ENCODE measurements at places on chromosomes 2 and 18.
A peak's percentile ranks its signal among the peaks of the same experiment; 100 is the strongest.

GRCh38 chr2:17879913-17880274 is 1.4 kb downstream of the KCNS3 start:
- DNase-seq, result no peak

GRCh38 chr2:40160751-40161218 is 291.1 kb downstream of the SLC8A1 start:
- DNase-seq, result no peak

DNA sequence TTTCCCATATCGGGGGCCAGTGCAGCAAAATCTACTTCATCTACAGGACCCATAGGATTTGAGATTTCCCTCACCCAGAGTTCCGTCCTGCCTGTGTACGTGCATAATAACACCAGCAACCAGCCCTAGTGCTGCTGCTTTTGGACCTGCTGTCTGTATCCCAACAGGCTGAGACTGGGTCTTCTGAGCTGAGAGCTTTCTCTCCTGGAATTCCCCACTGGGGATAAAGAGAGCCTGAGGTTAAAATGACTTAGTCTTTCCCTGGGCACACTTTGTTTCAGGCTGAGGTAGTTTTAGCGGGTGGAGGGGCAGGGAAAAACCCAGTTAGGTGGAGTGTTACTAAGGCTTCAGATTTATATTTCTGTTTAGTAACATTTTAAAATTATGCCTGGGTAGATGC is 62.5 kb downstream of the SERTAD2 start:
- no peak for DNase-seq

GRCh38 chr2:220835583-220835982 is 736.5 kb downstream of the EPHA4 start:
- DNase-seq, result no peak

DNA sequence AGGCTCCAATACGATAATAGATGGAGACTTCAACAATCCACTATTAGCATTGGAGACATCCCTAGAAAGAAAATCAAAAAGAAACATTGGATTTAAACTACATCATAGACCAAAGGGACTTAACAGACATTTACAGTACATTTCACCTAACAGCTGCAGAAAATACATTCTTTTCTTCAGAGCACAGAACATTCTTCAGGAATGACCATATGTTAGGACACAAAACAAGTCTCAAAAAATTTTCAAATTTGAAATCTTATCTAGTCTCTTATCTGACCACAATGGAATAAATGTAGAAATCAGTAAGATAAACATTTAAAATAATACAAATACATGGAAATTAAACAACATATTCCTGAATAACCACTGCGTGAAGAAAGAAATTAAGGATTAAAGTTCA is 68.7 kb downstream of the STRADB start:
- no peak for DNase-seq

DNA sequence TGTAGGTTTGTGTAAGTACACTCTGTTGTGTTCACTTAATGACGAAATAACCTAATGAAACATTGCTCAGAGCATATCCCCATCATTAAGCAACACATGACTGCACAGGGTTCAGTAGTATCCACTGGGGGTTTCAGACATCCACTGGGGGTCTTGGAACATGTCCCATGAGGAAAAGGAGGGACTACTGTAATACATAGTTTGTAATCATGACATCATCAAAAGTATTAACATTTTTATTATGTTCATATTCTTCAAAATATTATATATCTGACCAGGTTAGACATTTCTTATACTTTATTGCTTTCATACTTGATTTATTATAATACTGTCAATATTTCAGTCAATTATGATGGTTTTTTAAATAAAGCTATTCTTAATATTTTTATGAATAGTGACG is 54.4 kb upstream of the EMILIN2 start:
- DNase-seq, result no peak

DNA sequence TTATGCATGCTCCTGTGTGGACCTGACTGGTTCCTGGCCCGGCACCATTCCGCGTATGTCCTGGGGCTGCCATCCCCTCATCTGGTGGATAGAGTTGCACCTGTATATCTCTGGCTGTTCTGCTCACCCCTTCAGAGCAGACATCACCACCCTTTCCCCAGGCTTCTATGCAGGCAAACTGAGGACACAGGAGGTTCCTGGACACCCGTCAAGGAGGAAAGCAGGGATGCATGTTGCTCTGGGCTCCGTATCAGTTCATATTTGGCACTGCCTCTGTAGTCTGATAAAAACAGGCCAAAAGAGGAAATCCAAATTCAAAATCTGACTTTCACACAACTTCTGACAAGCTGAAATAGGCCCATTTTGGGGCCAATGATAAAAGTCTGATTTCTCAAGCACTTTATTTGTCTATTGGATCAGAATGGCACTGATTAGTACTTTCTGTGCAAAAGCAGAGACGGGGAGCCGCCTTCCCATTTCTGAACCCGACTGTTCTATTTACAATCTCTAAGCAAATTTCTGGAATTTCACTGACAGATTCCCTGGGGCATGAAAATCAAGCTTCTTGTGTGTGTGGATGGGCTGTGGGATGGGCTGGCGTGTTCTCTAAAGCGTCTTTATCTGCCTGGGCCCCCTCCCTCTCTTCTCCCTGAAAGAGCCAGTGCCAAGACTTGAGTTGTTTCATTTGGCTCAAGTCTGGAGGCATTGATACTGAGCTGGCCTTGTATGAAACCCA is 96.9 kb downstream of the SETBP1 start:
- DNase-seq, result no peak

DNA sequence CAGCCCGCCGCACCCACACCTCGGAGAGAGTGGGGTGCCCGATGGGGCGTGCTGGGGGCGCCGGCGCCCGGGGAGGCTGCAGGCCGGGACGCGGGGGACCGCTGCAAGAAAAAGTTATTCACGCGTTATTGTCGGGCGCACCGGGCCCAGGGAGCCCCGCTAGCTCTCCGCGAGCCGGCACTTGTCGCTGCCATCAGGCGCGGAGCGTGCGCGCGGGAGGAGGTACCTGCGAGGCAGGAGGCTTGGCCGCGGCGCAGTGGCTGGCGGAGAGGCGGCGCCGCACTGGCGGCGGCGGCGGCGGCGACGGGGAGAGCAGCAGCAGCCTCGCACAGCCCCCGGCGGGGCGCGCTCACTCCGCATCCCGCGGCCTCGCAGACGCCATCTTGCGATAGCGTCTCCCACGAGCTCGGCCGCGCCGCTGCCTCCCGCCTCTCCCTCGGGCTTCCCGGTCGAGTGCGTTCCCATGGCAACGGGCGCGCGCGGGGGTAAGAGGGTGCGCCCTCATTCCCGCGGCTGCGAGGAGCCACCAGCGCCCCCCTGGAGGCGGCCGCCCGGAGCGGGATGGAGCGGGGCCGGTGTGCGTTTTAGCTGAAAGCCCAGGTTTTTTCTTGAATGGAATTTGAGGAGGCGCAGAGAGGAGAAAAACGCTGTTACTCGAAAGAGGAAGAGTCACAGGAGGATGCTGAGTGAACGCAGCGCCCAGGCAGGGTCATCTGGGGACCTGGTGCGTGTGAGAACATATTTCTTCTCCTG is at the start of gene CHN1:
CHN1 (minus strand) TSS at position 402 of the 753 bp plus-strand sequence. CDS start 469 bp downstream, outside the sequence.
- DNase-seq, result peak; percentile 96

DNA sequence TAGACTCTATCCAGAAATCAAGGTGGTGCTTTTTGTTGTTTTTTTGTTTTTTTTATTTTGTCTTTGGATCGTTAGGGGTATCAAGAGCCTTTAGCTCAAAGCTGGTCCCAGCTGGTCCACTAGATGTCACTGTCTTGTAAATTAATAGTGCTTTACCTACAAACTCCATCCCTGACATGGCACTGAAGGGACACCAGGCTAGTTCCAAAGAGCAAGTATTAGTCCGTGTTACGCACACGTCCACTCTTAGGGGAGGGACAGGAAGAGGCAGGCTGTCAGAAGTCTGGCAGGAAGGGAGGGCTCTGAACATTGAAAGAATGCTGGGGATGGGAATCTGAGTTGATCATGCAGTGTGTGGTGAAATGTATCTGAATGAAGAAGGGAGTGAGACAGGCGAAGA is 85.9 kb upstream of the CCBE1 start:
- DNase-seq, result peak; percentile 65

- no peak for DNase-seq
These were observed 65.0 kb downstream of the UGGT1 start for GRCh38 chr2:128155970-128156369.

DNA sequence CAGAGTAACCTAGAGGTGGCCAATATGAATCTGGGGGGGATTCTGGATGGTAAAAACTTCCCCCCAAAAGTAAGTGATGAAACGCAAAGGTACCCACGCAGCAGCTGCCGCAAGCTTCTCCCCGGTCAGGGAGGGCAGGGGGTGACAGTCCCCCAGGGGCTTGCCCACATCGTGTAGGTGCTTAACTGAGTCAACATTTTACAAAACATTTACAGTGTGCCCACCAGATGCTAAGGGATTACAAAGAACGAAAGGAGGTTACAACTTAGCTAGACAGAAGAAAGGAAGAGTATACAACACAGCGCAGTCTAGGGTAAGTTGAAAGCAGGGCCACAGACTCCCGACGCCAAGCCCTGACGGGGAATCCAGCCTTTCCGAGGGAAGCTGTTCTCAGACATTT is 45.6 kb downstream of the LPIN2 start:
- no peak for DNase-seq

Measured in neural progenitor cell (in vitro differentiated cells).